ENCODE measurements at places on chromosomes 5 and 9.

DNA sequence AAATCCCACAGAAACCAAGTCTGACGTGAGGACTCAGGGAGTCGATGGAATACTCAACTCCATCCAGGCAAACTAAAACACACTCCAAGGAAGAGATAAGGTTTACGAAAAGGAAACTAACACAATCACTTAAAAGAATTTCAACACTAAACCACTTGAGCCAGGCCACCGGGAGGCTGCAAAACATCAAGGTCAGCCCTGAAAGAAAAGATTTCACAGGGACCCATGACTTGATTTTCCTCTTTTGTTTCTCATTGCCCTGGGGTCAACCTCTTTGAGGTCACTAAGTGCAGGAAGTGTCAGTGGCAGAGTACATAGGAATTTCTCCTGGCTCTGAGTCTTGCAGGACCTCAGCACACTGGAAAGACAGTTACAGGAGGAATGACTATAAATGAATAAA is 77.8 kb upstream of the TARS1 start:
- no peak for DNase-seq

- DNase-seq: peak; percentile 30
Observed at GRCh38 chr5:96871686-96872085, 4.6 kb upstream of the ERAP2 start.

DNA sequence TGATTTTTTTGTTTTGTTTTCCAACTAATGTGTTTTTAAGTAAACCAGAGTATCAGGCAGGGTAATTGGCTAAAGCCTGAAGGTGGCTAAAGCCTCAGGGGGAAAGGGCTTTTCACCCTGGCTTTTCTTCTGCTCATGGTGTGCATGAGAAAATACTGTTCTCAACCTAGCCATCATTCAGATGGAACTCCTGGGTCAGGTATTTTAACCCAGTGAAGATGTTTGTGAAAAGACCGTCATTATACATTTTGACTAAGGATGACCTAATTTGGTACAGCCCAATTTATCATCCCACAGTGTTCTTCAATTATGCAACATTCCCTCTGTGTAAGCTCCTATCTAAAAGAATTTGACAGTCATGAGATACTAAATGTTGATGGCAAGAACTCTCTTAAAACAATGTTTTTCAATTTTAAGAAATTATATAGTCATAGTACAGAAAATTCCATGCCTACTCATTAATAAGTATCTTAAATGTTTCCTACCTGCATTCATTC is 209.5 kb upstream of the TARS1 start:
- DNase-seq: no peak

GRCh38 chr5:76980518-76981144 is 27.8 kb downstream of the CRHBP start:
- DNase-seq: no peak

DNA sequence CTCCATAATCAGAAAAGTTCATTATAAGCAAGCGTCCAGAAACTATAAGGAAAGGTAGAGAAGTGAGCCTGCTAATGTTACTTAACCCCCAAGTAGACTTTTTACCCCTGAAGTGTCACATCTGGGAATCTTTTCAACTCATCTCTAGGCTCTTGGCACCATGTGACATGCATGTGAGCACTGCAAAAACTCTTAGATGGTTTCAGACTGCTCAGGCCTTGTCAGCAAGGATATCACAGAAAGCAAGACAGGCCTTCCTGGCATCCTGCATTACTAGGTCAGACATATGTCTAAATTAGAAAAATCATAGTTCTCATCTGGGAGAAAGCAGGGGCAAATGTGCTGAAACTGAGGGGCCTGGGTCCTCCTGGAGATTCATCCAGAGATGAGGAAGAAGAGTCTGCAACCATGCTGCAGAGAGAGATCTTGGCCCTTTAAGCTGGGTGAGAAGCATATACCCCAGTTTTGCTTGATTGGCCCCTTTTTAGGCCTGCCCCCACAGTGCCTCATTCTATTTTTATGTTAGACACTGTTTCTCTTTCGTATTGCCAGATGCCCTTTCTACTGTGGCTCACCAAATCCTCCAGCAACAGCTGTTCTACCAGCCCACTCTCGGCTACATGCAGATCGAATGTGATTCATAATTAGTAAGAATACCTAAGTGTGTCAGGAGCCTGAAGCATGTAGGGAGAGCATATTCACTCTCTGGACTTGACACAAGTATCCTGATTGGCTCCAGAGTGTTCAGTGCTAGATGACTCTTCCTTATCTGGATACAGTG is 19.0 kb downstream of the TMEM8B start:
- no peak for DNase-seq

DNA sequence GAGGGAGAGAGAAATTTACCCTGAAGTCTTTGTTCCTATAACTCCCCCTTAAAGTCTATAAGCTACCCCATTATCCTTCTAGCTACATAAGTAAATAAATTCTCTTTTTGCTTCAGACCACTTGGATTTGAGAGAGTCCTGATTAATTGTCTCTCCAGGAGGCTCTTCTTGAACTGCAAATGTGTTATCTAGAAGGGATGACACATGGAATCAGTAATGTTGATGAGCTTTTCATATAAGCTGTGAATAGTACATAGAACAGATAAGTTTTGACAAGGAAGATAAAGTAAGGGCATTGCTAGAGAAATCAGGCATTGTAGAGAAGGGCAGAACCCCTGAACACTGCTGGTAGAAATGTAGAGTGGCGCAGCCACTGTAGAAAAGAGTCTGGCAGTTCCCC is 42.5 kb upstream of the GNPDA1 start:
- no peak for DNase-seq

All from OCI-M1 (cell line).